ENCODE measurements at places on chromosomes 4 and X.

- DNase-seq, result no peak
These were observed 7.0 kb downstream of the PRSS12 start for GRCh38 chr4:118345813-118346212.

DNA sequence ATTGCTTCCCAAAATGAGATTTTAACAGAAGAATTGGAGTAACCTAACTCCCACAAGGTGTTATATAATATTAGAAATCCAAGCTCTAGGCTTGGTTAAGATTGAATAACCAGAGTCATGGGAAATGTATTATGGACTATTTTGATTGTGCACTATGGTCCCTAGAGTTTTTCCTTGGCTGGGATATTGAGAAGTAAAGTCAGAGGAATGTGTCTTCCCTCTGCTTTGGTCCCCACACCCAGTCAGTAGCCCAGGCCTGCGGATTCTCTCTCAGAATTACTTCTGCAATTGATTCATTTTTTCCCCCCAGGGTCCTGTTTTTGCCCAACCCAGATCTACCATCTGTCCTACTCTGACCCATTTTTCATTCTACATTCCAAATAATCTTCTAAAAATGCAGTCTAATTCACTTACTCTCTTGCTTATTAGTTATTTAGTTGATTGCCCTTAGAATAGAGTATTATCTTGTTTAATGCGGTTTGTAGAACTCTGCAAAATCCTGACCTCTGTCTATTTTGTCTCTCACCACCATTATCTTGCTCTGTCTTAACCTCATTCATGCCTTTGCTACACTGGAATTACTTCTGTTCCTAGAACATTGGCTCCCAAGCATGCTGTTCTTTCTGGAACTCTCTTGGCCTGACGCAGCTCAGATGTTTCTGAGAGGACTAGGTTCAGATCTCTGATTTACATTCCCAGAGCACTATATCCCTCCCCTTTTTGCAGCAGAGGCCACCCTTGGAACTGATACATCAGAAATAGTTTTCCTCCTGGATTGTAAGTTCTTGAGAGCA is 23.6 kb downstream of the GUCY1A1 start:
- no peak for DNase-seq

GRCh38 chrX:150544222-150544787 is 24.1 kb upstream of the MTM1 start:
- DNase-seq, result no peak

- no peak for DNase-seq
These were observed 170.3 kb downstream of the EFHC2 start for GRCh38 chrX:44173219-44173618.

DNA sequence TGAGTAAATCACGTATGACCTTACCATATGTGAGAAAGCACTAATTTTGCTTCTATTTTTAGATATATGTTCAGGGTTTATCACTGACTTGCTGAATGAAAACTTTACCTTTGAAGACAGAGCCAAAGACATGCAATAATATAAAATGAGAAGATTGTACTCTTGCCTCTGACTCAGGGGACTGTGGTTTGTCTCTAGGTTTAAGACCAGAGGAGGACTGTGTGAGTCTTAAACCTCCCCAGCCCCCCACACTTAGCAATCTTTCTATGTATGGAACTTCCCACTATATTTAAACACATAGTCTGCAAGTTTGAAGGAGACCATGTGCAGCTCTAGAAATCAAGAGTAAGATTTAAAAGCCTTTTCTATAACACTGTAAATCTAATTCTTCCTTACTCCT is 368.7 kb upstream of the FAM241A start:
- no peak for DNase-seq

- no peak for DNase-seq
These were observed 73.9 kb downstream of the HTRA3 start for GRCh38 chr4:8343262-8343966.

DNA sequence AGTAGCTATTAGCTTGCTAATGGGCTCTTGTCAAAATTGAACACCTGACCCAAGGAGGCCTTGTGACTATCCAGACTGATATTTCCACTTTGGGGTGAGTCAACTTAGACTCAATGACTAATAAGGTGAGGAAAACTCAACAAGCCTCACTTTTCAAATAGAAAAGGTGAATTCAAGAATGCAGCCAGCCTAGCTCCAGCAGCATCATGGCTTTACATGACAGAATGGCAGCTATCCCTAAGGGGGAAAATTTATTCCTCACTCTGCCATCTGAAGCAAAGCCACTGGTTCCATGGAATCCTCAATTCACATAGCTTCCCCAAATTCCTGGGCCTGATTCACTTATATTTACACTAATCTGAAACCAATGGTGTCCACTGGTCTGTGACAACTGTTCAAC is 29.1 kb upstream of the RAB9B start:
- DNase-seq, result no peak

- peak; percentile 38 for DNase-seq
These were observed 141.0 kb downstream of the MAB21L2 start for GRCh38 chr4:150722908-150723362.

DNA sequence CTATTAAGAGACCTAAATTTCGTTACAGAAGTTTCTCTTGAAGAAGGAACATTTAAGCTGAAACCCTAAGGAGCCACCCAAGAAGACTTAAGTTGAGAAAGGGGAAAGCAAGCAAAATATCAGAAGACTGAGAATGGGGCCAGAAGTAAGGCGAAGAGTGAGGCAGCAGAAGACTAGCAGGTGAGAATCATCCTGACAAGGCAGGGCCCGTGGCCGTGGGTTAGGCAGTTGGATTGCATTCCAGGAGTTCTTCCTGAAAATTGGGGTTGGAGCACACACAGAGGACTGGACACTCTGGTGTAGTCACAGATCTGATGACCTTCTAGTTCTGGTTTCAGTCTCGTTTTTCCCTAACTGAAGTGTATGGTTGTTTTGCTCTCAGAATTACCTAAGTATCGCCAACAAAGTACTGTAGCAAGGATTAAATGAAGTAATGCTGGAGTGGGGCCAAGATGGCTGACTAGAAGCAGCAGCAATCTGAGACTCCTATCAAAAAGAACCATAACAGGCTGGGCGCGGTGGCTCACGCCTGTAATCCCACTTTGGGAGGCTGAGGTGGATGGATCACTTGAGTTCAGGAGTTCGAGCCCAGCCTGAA is 94.4 kb upstream of the GUCY1A1 start:
- DNase-seq, result no peak

DNA sequence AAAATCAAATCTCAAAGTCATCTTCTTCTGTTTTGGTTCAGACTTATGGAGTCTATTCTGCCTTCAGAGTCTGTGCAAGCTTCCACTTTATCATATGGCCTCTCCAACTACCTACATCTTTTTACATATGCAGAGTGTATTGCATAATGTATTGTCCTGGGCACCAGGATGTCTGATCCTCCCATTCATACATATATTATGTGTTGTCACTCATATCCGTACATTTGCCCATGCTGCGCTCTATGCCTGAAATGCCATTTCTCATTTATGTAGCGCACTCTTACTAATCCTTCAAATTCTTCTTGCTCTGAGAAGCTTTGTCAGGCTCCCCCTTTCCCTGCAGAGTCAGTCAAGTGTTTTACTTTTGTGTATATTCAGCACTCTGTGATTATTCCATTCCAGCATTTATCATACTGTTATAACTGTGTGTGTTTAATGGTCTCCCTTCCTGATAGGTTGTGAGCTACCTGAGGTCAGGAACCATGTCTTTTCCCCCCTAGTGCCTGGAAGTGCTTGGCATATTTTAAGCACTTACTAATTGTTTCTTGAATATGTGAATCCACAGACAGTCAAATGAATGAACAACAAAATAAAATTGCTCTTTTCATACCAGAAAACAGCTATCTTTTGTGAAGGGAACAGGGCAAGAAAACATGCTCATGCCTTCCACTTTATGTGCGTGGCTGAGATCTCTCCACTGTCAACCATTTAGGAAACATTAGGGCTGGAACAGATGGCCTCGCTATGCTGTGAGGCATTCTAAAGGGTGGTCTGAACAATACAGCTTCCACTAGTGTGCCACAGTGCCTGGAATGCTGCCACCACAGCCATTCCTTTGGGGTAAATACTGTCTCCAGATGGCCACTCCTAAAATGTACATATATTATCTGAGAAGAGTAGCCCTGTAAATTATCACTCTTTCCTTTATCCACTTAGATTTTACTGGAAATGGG is 81.8 kb downstream of the GLUD2 start:
- no peak for DNase-seq

GRCh38 chr4:1195891-1196401 is 23.6 kb upstream of the SPON2 start:
- no peak for DNase-seq

DNA sequence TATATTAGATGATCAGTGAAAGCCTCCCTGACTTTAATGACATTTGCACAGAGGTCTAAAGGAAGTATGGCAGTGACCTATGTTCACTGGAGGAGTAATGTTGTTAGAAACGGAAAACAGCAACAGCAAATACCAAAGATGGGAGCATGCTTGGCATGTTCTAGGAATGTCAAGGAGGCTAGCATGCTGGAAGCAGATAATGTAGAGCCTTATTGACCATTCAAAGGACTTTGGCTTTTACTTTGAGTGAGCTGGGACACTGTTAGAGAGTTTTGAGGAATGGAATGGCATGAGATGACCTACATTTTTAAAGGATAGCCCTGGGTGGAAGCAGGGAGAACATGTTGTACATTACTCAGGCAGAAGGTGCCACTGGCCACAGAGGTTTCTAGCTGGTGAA is 6.0 kb downstream of the RPA4 start:
- no peak for DNase-seq

- no peak for DNase-seq
These were observed 704 bp upstream of the SEPSECS start for GRCh38 chr4:25160714-25161592.

DNA sequence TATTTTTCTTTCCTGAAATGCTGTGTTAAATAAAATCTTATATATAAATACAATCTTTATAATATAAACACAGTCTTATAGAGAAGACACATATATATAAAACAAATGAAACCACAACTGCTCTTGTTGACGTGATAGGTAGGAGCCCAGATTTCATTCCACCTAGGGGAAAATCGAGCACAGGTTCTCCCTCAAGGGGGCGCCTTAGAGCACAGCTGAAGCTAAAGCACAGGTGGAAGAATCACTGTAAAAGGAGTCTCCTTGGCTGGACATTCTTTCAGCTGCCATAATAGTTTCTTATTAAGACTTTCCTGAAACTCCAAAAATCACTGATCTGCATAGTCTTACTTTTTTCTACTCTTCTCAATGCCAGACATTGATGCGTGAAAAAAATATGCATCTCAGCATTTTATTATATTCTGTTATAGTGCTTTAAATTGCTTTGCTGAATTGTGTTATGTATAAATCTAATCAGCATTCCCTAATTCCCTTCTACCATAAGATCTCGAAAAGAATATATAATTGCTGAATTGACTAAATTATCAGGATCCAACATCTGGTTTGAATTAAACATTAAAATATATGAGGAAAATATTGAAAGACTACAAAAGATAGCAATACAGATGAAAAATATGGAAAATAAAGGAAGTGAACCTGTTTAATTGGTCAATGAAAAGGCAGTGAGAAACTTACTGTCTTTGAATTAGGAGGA is 25.5 kb upstream of the RXFP1 start:
- DNase-seq, result no peak

DNA sequence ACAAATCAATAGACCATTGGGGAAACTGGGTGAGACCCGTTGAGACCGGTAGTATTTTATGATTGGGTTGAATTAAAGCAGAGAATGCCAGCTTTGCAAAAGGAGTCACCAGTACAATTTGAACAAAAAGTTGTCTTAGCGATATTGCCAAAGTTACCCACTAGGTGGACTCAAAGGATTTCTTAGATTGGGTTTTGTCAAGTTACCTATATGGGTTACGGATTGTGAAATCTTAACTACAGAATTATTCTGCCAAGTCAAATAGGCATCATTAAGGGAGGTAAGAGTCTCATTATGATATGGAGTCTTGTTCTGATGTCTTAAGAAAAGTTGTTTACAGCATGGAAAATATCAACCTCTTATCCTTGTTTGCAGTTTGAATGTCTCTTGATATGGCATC is 15.0 kb upstream of the CT47A1 start:
- DNase-seq, result no peak
